ENCODE measurements at places on chromosomes 3 and 15.

DNA sequence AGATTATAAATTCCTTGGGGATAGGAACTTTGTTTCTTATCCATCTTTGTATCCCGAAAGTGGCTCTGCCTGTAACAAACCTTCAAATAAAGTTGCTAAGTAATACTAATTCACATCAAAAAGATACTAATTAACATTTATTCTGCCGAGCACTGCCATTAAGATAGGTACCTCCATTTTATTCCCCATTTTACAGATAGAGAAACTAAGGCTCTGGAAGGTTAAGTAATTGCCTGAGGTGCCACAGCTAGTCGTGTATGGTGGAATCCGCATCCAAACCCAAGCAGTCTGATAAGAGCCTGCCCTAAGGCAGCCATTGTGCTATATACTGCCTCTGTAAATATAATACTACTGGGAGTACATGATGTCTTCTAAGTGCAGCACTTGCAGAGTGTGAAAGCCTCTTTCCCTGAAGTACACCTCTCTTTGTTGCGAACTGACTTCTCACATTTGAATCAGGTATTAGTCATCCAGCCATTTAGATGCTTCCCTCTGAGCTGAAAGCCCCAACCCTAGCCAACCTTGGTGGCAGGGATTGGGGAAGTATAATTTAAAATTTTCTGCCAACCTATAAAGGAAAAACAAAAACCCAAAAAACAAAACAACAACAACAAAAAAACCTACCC lies 78.5 kb upstream of the CHD2 start:
- DNase-seq: no peak

- DNase-seq: no peak
These were observed 361.1 kb upstream of the CDIN1 start for GRCh38 chr15:36218322-36218721.

DNA sequence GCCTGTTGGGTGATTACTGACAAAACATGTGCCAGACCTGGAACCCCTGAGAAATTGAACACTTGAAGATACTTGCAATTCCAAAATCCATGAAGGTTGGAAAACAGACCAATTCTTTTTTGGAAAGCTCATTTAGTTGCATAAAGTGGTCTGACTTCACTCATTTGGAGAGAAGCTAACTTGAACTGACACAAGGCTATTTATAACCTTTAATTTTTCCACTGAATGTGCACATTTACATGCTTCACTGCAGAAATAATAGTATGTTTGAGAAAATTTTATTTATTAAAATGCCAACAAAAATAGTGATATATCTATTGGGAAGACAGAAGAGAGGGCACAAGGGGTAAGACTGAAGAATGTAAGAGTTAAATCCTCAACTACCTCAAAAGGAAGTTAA lies 92.1 kb downstream of the MOBP start:
- DNase-seq: no peak

GRCh38 chr15:87547470-87548181 lies 708.9 kb downstream of the NTRK3 start:
- DNase-seq: no peak

DNA sequence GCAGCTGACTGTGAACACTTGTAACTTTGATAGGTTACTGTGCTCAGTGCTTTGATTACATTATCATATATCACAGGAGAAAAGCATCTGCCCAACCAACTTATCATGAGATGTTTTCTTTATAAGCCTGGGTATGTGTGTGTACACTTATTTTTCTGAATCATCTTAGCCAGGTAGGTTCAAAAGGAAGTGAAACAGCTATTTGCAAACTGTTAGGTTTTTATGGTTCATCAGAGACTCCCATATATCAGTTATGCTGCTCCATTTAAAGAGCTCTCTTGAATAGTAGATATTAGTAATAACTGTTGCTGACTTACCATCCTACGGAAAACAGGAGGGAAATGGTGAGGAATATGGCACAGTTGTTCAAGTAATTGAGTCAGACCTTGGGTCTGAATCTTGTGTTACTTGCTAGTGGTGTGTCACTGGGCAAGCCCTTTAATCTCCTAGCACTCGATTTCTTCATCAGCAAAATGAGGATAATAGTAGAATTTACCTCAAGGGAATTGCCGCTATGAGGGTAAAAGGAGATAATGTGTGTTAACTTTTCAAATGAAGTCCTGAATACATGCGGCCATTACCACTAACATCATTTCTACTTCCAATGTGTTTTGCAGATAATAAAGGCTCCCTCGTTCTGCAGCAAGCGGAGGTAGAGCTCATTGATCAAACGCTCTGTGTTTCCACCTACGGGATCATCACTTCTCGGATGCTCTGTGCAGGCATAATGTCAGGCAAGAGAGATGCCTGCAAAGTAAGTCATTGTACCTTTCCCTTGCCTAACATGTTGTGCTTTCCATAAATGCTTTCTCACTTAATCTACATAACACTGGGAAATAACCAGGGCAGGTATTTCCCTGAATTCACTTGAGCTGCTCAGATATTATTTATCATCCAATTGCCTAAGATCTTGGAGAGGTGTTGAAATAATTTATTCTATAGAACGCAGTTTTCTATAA lies 7.8 kb upstream of the C3orf52 start:
- DNase-seq: no peak

DNA sequence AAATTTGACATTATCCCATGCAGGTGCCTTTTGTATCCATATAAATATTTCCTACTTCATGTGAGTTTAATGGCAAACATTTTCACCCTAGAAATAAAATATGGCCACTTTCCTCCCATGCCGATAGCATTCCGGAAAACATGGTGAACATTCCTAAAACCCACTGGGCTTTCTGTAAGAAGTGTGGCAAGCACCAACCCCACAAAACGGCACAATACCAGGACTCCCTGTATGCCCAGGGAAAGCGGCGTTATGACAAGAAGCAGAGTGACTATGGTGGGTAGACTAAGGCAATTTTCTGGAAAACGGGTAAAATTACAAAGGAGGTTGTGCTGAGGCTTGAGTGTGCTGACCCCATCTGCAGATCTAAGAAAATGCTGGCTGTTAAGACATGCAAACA lies 7.6 kb downstream of the ANXA2 start:
- DNase-seq: no peak

DNA sequence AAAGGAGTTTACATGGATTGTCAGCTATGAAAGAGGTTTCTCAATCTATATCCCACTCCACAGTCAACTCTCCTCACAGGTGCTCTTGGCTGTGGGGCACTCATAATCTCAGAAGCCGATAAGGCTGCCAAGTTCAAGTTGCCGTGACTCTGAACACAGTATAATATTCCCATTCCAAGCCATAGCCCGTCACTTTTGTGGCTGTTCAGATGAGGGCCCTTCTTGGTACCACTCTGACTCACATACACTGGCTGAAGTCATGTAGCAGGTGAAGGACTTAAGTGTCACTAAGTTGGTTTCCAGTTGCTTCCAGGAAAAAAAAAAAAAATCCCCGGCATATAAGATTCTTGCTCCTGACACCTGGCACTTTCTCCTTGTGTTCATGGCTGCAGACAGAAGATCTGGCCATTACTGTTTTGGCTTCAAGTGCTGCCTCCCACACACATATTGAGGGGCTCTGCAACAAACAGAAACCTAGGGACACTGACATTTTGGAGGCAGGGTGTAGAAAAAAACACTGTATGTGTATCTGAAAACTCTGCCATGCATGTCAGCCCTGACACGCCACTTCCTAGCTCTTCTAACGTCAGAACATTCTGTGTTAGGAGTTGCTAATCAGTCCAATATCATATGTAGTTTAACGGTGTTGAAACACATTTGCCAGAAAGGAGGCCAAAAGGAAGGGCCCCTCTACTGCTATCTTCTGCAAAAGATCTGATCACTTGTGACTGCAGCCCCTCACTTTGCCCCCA lies 170.2 kb upstream of the ICE2 start:
- no peak for DNase-seq

GRCh38 chr3:181687190-181687589 lies 24.5 kb upstream of the SOX2 start:
- DNase-seq: no peak

- no peak for DNase-seq
These were observed 20.2 kb downstream of the PAK6 start for GRCh38 chr15:40259021-40259420.

DNA sequence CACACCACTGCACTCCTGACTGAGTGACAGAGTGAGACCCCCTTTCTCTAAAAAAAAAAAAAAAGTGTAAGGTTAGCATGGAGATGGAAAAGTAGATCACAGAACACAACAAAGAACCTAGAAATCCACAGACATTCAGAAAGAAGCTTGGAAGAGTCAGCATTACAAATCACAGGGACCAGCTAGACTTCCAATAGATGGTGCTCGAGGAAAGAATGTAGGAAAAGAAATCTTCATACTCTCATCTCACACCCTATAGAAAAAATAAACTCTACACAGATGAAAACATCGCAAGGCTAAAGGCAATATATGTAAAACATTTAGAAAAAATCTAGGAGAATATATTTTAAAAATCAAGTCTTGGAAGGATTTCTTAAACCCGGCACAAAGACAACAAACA lies 94.5 kb upstream of the ABHD17C start:
- no peak for DNase-seq

GRCh38 chr3:172787746-172788145 lies 37.2 kb downstream of the ECT2 start:
- DNase-seq: no peak

DNA sequence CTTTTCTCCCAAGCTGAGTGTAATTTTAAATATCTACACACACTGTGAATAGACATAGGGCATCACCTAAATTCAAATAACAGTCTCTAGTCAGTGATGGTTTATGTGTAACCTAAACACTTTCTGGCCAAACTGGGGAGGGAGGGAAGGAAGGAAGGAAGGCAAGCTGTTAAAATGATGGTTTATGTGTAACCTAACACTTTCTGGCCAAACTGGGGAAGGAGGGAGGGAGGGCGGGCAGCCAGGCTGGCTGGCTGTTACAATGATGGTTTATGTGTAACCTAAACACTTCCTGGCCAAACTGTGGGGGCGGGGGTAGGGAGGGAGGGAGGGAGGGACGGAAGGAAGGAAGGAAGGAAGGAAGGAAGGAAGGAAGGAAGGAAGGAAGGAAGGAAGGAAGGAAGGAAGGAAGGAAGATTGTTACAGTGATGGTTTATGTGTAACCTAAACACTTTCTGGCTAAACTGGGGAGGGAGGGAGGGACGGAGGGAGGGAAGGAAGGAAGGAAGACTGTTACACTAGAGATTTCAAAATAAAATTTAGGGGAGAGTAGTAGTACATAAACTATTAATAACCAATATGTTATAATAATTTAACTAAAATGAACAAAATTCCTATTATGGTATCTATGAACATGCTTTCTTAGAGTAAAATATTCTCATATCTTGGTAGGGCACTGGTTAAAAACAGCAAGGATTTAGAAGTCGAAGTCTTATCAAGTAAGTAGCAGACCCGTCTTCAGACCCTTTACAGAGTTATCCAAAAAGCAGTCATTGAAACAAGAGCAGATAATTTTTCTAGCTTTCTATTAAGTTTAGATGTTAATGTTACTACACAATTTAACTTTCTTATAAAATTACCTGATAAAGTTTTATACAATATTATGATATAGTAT lies 148.1 kb downstream of the LMLN start:
- no peak for DNase-seq

DNA sequence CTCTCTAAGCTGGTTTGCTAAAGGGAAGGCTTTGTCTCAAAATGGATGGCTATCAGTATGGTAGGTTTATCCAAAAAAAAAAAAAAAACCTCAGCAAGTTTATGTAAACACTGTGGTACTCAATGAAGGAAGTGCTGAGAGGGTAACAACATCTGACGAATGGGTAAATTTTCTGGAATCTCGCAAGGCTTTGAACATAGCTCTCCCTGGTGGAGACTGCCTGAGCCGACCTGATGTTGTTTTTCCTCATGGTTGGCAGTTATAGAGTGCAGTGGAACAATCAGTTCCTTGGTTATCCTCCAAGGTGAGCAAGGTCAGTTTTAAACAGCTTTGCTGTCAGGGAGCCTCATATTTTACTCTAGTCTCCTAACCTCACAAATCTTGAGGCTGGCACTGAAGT lies 94.6 kb downstream of the ZPLD1 start:
- DNase-seq: no peak

Data from activated CD4-positive, alpha-beta T cell treated with anti-CD3 and anti-CD28 coated beads, Interleukin-2, amount 50 U/mL, for 4 hours (primary cell).